ENCODE measurements at places on chromosomes 13 and 19.

GRCh38 chr13:97659602-97660001, 225.6 kb downstream of the RAP2A start:
- DNase-seq, result no peak

DNA sequence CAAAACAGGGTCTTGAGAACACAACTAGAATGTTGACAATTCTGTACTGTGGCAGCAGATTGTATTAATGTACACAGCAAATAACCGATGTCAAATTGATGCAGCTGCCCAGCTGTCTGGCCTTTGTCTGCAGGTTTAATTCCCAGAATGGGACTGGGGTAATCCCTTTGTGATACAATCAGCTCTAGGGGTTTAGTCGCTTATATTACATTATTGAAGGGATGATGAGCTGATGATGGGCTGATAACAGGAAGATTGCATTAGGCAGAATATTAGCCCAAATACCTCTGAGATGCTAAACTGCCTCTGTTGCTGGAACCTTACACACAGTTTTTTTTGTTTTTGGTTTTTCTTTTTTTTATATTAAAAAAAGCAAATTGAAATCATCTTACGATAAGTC, 265.0 kb downstream of the RBM26 start:
- no peak for DNase-seq

DNA sequence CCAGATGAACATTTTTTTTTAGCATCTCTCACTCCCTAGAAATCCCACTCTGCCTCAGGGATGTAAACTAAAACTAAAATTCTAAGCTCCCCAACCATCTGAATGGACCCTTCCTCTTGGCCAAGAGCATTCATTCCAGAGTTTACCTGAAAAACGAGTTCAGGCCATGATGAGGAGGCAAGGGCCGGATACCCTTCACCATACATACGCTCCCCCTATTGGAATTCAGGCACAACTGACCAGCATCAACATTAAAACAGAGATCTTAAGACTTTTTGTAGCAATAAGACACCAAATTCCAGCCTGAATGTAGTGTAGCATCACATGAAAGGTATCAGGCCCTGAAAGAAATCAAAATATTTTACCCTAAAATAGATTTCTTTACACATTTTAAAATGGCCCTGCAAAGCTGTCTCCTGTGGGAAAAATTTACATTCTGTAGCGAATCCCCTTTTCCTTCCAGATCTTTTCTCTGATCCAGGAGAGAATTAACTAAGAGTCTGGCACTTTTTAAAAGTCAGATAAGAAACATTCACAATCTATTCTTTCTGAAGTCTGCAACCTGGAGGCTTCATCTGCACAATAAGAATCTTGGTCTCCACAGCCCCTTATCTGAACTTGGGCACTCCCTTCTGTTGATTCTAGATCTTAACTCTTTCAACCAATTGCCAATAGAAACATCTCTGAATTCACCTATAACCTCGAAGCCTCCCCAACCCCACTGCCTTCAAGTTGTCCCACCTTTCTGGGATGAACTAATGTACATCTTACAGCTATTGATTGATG, 888.5 kb downstream of the UQCRFS1 start:
- no peak for DNase-seq

GRCh38 chr13:52696566-52696965, 43.1 kb downstream of the CNMD start:
- DNase-seq, result no peak

GRCh38 chr13:52432456-52432855, 18.0 kb downstream of the VPS36 start:
- DNase-seq, result no peak

GRCh38 chr19:8609279-8610040, 1.1 kb downstream of the ADAMTS10 start:
- no peak for DNase-seq
